Activated CD4-positive, alpha-beta T cell treated with anti-CD3 and anti-CD28 coated beads, Interleukin-2, amount 50 U/mL, for 16 hours (primary cell): ENCODE measurements at places on chromosomes 4 and X.

GRCh38 chrX:144918936-144919335 is 328.4 kb upstream of the SPANXN1 start:
- no peak for DNase-seq

- no peak for DNase-seq
Measured at GRCh38 chr4:95263960-95264359, 284.8 kb downstream of the UNC5C start.

GRCh38 chrX:578531-578930 is 52.1 kb upstream of the SHOX start:
- DNase-seq: no peak

- DNase-seq: no peak
Measured at GRCh38 chr4:141339966-141340365, 119.3 kb downstream of the ZNF330 start.

DNA sequence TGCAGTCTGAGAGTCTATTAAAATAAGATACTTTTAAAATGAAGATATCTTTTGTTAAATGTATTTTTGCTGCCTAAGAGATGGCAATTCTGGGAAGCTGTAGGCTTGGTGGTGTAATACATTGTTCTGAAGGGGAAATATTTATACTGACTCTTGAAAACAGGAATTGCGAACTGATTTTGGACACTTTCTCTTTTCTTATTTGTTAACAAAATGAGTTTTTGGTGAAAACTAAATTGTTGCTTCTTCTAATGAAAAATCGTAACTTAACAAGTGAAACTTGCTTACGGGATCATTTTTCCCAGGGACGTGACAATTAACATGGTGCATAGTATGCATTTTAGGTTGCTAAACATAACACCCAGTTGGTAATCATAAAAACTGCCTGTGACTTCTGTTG is 71.0 kb downstream of the RAPGEF2 start:
- DNase-seq: no peak

- DNase-seq: peak; percentile 86
Measured at GRCh38 chr4:105471566-105472176, 2.2 kb downstream of the PPA2 start.

DNA sequence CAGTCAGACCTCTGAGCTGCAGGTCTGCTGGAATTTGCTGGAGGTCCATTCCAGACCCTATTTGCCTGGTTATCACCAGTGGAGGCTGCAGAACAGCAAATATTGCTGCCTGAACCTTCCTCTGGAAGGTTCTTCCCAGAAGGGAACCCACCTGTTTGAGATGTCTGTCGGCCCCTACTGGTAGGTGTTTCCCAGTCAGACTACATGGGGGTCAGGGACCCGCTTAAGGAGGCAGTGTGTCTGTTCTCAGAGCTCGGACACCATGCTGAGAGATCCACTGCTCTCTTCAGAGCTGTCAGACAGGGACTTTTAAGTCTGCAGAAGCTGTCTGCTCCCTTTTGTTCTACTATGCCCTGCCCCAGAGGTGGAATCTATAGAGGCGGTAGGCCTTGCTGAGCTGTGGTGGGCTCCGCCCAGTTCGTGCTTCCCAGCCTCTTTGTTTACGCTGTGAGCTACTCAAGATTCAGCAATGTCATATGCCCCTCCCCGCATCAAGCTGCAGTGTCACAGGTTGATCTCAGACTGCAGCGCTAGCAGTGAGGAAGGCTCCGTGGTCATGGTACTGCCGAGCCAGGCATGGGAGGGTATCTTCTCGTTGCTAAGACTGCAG is 44.1 kb upstream of the KDR start:
- no peak for DNase-seq

- DNase-seq: no peak
Measured at GRCh38 chr4:136750897-136751296, 781.4 kb downstream of the PCDH18 start.

GRCh38 chrX:46873746-46874145 is 36.9 kb downstream of the RP2 start:
- DNase-seq: no peak

GRCh38 chr4:567457-568350 is 8.4 kb downstream of the TMEM271 start:
- no peak for DNase-seq

DNA sequence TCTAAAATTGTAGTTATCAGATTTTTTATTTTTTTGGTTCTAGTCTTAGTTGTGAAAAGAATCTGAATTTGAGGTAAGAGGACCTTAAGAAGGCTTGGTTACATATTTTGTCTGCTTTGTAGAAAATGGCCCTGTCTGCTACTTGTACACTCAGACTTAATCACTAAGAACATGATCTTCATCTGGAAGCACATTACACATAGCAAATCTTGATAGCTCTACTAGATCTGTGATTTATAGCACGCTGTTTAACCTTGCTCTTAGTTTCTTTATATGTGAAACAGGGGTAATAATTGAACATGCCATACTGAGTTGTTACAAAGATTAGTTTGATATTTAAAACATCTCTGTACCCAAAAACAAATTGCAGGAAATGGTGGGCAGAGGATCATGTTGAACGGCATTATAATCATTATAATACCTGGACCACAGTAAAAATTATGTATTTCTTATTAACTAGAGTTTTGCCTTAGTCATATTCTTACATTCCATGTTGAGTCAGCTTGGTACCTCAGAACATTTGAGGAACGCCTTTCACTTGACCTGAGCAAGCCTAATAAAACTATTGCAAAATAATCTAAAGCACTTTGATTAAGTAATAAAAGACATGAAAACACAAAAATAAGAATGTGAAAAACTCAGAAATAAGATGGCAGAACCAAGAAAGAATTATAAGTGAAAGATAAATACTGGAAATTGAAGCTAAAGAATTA is 738.0 kb upstream of the AADAT start:
- DNase-seq: no peak

GRCh38 chrX:155864655-155865054 is 16.5 kb upstream of the VAMP7 start:
- DNase-seq: no peak

- no peak for DNase-seq
Measured at GRCh38 chr4:55080174-55080865, 45.1 kb downstream of the KDR start.

DNA sequence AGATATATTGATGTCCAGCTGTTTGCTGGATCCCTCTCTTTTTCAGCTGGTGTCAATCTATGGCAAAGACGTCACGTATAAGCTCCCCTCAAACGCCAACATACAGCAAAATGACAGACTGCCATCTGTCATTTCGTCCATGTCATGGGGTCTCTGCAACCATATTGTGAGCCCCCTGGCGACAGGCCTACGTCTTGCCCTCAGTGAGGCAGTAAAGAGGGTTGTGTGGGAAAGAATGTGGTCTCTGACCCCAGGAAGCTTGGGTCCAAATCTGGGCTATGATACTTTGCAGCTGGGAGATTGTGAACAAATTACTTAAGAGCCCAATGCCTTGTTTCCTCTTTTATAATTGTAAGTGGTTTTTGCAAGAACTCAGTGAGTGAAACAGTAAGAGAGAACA is 7.4 kb downstream of the SUPT20HL2 start:
- no peak for DNase-seq

DNA sequence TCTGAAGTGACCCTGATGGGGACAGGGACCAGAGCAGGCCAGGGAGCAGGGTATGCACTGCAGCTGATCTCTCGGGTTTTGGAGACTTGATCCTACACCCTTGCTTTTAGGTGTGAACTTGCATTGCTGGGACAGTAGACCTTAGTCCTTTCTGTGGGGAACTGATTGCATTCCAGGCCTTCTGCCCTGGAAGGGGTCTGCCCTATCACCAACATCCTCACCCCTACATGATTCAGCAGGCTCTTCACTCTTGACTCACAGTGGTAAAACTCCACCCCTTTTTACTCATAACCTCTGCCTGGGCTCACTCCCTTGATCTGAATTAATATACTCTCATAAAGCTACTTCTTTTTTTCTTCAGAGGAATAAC is 6.6 kb upstream of the DDX60L start:
- DNase-seq: peak; percentile 49

DNA sequence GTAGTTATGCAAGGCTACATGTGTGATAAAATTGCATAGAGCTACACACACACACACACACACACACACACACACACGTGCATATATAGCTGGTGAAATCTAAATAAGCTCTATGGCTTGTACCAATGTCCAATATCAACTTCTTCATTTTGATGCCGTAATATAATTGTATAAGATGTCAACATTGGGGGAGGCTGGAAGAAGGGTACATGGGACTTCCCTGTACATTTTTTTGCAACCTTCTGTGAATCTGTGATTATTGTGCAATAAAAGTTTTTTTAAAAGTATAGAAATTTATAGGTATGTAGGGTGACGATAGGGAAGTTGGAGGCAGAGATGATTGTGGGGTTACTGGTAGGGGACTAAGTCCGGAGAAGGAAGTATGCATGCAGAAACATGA is 105.5 kb downstream of the HDAC8 start:
- no peak for DNase-seq

- no peak for DNase-seq
Measured at GRCh38 chr4:957581-958313, 15.6 kb downstream of the DGKQ start.

GRCh38 chr4:8908206-8908893 is 36.7 kb upstream of the HMX1 start:
- no peak for DNase-seq

DNA sequence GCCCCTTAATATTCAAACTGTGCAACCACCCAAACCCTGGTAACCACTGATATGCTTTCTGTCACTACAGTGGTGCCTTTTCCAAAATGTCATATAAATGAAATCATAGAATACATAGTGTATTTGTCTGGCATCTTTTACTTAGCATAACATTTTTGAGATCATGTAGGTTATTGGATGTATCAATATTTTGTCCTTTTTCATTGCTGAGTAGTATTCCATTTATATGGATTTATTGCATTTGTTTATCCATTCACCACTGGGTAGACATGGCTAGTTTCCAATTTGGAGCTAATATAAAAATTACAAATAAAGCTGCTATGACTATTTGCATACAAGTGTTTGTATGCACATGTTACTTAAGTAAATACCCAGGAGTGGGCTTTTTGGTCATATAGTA is 121.6 kb downstream of the TMEM144 start:
- no peak for DNase-seq

DNA sequence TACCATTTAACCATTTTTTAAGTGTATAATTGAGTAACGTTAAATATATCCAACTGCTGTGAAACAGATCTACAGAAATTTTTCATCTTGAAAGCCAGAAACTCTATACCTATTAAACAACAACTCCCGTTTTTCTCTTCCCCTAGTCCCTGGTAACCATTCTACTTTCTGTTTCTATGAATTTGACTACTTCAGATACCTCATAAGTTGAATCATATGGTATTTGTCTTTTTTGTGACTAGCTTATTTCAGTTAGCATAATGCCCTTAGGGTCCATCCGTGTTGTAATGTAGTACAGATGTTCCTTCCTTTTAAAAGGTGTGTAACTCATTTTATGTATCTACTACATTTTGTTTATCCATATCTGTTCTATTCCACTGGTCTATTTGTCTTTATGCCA is 48.7 kb downstream of the STAG2 start:
- no peak for DNase-seq

GRCh38 chrX:104310090-104310489 is 55.4 kb upstream of the ESX1 start:
- no peak for DNase-seq

DNA sequence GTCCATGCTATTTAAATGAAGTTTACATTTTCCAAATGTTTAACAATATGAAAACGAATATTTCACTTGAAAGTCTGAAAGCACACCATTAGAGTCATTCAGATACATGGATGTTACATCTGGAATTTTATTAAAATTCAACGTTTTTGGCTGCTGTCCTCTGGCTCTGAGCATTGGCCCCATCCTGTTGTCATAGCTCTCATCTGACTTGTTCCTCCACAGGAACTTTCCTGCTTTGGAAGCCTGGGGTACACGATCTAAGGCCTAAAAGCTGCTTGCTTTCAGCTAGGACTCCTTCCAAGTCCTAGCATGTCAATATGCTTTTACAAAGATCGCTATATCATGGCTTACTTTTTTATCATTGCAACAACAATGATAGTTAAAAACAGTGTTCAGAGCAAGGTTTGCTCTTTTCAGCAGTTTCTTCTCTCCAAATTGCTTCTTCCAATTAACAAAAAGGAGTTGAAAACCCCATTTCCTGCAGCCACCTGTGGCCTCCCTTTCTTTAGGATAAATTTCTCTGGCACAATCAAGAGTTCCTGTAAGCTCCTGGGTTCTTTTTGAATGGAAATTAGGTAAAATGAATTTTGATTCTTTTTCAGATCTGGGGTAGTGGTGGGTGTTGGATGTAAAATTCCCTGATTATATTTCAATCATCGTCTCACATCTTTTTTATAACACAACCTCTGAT is 413.4 kb upstream of the AGA start:
- DNase-seq: no peak

- DNase-seq: no peak
Measured at GRCh38 chrX:49695276-49696180, at the start of gene PAGE1. Gene PAGE1, minus strand, starts transcription at chrX:49695984. Its CDS starts 1,214 bp downstream, at chrX:49694770.

DNA sequence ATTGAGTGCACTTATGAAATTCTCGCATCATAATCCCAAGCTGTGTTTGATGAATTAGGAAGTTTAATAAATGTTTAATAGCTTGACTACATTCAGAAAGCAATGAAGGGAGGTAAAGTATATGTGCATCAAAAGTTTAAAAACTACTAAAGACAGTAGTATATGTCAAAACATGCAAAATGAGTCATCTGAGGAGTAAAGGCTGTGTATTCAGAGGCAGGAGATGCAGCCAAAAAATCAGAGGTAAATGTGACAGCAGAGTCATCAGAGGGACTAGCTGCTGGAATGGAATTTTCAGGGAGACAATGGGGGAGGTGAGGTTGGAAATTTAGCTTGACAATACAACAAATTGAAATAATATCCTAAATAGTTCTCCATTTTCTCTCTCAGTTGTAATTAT is 127.0 kb upstream of the FUNDC1 start:
- DNase-seq: peak; percentile 2

DNA sequence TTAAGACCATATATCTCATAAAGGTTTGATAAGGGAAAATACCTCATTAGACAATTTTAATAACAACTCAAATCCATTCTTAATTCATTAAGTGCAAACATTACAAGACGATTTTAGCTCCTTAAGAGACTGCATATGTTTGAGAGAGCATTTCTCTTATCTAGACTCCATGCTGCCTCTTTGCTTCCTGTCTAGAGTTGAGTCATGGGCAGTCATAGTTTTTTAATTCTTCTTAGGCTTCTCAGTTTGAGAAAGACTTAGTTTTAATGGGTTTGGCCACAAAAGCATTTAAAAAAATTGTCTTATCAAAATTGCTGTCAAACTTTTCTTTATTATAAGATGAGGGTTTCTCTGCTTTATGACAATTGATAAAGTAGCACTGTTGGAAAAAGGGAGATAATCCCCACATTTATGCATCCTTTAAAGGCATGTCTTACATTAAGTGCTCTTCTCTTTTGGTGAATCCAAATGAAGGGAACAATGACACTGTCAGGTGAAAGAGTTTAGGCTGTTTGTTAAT is 713.4 kb downstream of the PCDH18 start:
- DNase-seq: no peak
